ENCODE measurements at places on chromosomes 2 and 18.

DNA sequence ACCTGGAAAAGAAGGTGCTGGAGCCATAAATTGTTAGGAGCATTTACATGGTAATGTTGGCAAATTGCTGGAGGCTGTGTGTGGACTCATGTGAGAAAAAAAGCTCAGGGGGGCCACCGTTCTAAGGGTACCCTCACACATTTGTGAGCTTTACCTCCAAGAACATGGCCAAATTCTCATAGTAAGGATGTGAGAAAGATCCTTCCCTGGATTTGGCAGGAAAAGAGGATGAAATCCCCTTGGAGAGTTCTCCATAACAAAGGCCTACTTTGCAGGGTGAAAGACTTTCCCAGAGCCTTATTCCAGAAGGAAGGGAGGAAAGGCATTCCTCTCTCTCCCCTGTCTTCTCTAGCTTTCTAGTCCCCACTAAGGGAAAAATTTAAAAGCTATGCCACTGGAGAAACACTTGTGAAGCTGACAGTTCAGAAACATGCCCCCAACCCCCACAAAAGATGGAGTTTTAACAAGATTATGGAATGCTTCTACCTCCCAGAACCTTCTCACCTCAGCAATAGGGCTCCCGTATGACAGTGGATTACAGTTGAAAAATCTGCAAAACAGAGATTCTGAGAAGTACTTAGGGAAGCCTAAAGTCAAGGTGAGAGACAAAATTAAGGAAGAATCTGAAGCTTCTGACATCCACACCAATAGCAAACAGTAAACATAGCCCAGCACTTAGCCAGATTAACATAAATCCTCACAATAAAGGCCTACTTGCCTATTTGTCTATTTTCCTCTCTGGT, 20.2 kb upstream of the ERMN start:
- DNase-seq: no peak

DNA sequence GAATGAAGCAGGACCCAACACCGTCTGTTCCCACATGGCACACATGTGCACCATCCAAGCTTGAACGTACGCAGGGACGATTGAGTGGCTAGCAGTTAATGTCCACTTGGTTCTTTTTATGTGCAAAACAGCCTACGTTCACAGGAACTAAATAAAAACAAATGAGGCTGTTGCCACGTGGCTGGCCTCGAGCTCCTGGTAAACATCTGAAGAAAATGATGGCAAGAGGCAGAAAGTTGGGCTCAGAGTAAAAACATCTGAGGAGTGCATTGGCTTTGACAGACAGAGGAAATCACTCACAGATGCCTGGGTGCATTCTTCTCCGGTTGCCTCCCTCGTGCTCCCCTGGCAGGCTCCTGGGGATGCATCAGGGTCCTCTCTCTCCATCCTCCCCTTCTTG, 177.9 kb downstream of the NRP2 start:
- DNase-seq: no peak

DNA sequence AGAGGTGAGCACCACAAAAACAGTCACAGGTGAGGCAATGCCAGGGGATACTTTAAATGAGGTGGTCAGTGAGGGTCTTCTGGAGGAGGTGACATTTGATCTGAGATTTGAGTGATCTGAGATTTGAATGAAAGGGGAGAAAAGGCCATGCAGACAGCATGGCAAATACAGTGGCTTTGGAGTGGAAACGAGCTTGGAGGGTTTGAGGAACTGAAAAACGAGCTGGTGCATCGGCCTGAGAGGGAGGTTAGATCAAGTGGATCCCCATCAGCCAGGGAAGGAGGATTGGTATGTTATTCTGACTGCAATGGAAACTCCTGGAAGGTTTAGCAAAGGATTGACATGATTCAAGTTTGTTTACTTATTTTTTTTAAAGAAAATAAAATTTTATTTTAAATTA, 245.1 kb downstream of the KCNS3 start:
- no peak for DNase-seq

GRCh38 chr2:225428360-225428759, 28.9 kb downstream of the NYAP2 start:
- no peak for DNase-seq

GRCh38 chr18:70417847-70418246, 129.0 kb downstream of the SOCS6 start:
- no peak for DNase-seq

DNA sequence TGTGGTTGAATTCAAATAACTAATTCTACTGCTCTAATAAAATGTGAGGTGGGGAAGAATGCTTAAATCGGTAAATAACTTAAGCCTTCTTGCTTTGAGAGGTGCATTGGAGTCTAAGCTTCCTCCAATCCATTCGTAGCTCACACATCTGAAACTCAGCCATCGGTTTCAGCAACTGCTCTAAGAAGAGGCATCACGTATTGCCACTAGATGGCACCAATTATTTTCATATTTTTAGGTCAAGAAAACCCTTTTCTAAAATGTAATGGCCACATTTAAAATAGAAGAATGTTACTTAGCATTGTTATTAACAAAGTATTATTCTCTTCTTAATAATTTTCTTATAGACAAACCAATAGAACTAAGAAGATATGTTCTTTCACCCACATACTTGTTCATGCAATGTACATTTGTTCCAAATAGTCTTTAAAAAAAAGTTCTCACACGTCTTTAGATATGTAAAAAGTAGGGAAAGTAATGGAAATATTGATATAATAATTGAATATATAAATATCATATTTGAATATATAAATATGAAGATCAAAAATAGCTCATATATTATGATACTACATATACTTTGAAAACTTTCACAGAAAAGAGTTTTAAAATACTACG, 229.8 kb downstream of the CCDC178 start:
- peak; percentile 19 for DNase-seq

GRCh38 chr2:142190805-142191204, 60.0 kb upstream of the LRP1B start:
- peak; percentile 4 for DNase-seq

DNA sequence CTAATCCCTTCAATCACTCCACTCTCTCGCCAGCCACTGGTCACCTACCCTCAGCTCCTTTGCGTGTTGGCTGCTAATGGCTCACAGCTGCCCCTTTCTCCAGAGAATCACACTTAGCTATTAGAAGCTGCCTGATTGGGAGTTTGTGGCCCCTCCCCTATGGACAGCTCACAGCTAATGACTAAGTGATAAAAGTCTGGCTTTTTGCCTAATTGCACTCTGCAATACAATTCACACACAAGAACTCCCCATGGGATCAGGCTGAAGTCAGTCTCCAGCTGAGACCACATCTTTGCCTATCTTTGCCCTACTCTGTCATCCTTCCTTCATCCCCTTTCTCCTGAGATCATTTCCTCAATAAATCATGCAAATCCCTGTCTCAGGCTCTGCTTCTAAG, 701.9 kb upstream of the RAB6C start:
- DNase-seq: no peak

DNA sequence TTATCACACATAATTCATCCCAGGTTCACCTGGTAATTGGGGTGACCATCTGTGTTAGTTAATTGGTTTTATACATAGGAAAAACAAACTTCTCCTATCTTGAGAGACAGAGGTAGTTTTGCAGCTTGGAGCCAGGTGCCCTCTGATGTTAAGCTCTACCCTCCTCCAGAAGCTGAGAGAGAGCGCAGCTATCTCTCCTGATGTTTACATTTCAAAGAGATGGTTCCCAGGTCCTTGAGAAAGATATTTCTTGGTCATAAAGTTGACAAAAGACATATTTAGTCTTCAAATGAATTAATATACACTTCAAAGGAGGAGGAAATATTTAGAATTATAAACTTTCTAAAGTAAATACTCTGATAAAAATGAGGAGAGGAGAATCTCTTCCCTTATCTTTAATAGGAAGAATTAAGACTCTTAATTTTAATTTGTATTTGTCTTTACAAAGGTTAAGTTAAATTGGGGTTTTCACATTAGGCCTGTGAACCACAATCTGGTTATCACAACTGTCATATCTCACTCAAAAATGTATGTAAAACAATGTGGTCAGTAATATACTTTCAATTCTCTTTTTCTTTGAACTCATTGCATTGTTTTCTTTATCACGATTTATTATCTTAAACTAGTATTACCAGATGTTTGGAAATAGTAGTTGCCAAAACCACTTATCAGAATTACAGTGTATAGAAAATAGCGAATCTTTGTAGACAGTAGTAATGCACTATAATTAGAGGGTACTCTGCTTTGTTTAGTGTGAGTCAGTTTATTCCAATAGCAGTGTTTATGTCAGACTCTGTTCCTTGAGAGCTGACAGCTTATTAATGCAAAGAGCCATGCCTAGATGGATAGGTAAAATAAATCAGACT, 26.8 kb downstream of the SERPINB4 start:
- DNase-seq: no peak

Measured in HFFc6 (cell line).